ENCODE measurements at places on chromosomes 12 and 14. TPM values are rescaled to one million over a fixed set of nuclear protein-coding genes. Genes with fewer than 3 reads are reported as not detected.

The RNU4-1 gene
- polyA plus RNA-seq: not detected

The MYF6 gene
- polyA plus RNA-seq: not detected

The RHEBL1 gene
- polyA plus RNA-seq: 10.5 TPM

The NYNRIN gene
- not detected for polyA plus RNA-seq

The RPS6KL1 gene
- 0.87 TPM for polyA plus RNA-seq

The ZNF140 gene
- polyA plus RNA-seq: 26.2 TPM

The TRHDE gene
- polyA plus RNA-seq: not detected

The TM7SF3 gene
- polyA plus RNA-seq: 46.5 TPM

The HSPB8 gene
- not detected for polyA plus RNA-seq

The PITPNM2 gene
- 3.3 TPM for polyA plus RNA-seq

The AMN gene
- polyA plus RNA-seq: 2.1 TPM

The MUCL1 gene
- polyA plus RNA-seq: not detected

The GPD1 gene
- not detected for polyA plus RNA-seq
